Stimulated activated CD4-positive, alpha-beta T cell treated with anti-CD3 and anti-CD28 coated beads, Interleukin-15, amount 100 ng/mL, for 1 hour (primary cell): ENCODE measurements at places on chromosomes 3 and 15.

DNA sequence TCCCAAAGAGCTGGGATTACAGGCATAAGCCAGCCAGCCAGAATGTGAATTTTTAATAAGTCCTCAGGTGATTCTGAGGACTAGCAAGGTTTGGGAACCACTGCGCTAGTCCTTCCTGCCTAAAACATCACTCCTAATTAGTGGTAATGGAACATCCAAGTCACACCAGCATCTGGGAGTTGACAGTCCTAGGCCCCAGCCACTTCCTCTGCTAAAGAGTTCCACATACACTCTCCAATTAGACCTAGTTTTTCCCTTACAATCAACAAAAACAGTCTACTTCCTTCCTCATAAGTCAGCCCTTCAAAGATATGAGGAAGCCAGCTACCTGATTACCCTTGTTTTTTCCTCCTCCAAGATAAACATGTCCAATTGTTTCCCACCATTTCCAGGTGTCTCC, 78.1 kb downstream of the OXNAD1 start:
- DNase-seq: no peak

DNA sequence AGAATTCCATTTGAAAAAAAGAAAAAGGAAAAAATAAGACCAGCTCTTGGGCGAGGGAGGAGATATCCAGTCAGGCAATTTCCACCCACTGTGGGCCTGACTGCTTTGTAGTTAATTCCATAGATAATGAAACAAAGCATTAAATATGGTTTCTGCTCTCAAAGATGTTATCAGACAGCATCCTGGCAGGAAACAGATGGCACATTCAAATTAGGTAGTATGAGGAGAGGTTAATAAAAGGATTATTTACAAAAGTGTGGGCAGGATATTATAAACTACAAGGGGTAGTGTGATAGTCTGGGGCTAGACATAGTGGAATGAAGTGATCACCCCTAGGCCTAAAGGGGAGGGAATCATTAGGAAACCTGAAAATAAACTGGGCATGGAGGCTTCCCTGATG, 193.2 kb downstream of the CLSTN2 start:
- no peak for DNase-seq

- no peak for DNase-seq
These were observed 45.7 kb downstream of the ZFAND6 start for GRCh38 chr15:80105193-80105592.

DNA sequence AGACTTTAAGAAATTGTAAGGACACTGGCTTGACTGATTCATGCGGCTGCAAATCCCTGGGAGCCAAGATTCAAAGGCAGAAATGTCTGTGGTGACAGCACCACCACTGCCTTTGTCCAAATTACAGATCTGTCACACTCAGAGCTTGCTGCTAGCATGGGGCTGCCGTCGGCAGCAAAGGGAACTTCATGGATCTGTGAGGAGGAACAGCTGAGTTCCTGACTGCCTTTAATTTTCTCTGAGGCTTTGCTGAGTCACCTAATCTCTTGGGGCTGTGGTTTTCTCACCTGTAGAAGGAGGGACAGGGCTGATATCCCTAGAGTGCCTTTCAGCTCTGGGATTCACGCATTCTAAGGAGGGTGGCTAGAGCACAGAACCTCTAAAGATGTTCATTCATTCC, 4.1 kb upstream of the PAK6 start:
- no peak for DNase-seq

- DNase-seq: no peak
These were observed 61.4 kb downstream of the ATP10A start for GRCh38 chr15:25801586-25802284.
